ENCODE measurements at places on chromosomes 16 and 17.
A peak's percentile ranks its signal among the peaks of the same experiment; 100 is the strongest.

DNA sequence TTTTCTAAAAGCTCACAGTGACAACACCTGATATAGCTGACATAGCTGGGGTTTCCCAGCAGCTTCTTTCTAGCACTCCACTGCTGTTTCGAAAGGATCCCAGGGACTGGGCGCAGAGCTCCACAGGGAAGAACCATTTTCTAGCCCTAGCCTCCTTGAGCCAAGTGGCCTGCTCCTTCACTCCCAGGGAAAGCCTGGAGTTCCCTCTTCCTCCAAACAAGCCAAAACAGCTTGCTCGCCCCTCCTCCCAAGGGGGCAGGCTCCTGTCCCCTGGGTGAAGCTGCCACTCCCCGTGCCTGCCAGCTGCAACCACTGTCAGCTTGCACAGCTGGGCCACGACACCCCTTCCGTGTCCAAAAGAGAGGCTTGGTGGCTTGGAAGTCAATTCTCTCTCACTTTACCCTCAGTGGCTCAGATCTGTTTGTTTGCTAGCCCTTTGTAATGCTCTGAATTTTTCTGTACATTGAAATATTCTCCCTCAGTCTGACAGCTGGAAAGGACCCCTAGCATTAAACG, 59.8 kb downstream of the CYTH1 start:
- no peak for DNase-seq

DNA sequence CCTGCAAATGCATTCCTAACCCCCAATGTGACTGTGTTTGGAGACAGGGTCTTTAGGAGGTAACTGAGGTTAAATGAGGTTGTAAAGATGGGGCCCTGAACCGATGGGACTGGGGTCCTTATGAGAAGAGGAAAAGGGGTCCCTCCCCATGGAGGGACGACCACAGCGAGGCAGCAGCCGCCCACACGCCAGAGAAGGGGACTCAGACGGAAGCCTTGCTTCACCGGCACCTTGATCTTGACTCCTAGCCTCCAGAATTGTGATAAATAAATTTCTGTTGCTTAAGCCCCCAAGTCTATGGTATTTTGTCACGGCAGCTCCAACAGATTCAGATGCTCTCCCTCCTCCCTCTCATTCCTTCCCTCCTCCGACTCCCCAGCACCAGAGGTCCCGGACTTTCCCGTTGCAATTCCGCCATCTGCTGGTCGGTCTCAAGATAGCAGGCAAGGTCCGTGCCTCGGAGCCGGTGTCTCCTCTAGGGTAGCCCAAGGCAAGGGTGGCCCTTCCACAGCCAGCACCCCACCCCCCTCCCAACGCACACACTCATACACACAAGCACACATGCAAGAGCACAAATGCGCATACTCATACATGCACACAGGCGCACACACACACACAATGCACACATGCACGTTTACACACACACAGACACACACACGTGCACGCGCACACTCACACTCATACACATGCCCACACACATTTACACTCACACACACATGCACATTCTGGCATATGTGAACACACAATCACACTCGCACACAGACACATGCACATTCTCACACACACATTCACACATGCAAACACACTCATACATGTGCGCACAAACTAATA, 23.1 kb upstream of the C16orf78 start:
- peak; percentile 63 for DNase-seq

DNA sequence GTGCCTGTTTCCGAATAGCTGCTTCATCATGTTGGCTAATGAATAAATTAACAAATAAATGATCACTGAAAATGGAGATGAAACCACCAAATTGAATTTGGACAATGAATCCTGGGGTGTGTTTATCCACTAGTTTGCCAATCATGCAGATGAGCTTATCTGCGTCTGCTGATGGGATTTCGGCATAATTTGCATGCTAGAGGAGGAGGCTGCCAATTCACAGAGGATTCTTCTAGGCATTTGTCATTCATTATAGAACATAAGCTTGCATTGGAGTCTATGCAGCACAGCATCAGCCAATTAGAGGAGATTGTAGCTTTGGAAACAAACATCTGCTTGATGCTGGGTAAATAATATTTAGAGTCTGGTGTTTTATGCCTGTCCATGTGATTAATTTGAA, 123.1 kb downstream of the NPIPB5 start:
- DNase-seq: no peak

DNA sequence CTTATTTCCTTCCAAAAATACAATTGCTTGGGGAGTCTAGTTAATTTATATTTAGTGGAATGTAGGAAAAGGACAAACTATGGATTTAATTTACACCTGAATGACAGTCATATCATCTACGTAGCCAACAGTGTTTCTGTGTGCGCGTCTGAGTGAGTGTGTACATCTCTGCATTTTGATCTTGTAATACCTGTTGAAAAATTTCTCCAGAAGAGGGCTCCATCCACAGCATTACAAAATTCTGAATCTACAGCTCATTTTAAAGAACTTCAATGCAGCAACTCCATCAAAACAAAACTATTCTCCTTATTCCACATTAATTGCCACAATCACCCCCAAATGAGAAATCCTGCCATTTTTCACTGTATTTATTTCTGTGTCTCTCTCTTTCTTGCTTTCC, 3.9 kb downstream of the CDH13 start:
- no peak for DNase-seq

- DNase-seq: peak; percentile 18
Observed at GRCh38 chr16:71542377-71542776, 16.2 kb downstream of the CHST4 start.

DNA sequence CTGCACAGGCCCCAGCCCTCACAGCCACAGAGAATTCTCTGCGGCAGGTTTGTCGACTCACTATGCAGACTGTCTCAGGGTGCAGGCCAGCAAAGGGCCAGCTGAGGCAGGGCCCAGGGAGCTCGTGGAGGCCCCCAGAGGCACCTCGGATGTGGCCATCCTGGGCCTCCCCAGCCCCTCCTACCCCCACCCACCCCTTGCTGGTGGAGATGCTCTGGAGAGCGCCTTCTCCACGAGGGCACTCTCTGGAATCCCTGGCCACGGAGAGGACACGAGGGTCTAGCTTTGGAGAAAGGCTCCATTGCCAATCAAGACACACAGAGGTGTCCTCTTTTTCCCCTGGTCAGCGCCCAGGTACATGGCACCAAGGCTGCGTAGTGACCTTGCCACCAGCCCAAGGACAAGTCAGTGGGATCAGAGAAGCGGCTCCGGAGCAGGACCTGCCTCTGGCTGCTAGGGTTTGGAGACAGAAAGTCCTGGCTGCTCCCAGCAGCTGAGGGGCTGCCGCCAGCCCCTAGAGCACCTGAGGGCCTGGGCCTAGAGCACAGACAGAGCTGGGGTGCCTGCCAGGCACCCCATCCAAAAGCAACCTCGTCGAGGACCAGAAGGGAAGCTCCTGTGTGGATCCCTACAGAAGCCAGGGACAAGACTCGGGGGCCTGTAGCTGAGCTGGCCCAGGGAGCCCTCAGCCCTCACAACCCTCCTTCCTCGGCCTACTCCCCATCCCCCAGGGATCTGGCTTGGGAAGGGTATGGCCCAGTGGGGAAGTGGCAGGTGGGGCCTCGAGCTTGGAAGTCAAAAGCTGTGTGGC, 18.7 kb downstream of the ARL2BP start:
- no peak for DNase-seq

DNA sequence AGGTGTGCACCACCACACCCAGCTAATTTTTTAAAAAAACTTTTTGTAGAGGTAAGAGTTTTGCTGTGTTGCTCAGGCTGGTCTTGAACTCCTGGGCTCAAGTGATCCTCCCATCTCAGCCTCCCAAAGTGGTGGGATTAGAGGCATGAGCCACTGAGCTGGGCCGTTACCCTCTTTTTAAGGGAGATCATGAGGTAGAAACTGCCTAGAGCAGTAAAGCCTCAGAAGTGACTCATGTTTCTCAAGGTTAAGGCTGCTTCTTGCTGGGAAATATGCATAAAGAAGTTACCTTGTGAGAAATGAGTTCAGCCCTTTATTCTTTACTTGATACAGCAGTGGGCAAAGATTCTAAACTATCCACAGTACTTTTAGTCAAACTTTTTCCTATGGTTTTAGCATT, 38.2 kb downstream of the GRB2 start:
- no peak for DNase-seq

GRCh38 chr17:2718150-2718938, 6.8 kb upstream of the CLUH start:
- DNase-seq: no peak

DNA sequence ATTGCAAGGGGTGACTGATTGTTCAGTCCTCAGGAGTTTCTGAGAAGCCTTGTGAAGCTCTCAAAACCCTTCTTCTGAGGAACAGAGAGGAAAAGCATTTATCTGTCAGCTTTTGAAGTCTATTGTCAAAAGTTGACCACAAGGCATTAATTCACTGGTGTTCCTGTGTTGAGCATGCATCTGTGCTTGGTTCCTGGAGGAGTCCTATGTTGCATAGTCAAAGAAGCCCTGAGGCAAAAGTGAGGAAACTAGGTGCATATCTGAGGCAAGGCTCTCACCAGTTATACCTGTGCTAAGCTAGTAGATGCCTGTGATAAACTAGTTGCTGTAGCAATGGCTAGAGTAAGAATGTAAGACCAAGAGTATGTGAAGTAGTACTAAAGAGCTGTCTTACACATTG, 1.8 kb upstream of the HEATR6 start:
- DNase-seq: no peak

DNA sequence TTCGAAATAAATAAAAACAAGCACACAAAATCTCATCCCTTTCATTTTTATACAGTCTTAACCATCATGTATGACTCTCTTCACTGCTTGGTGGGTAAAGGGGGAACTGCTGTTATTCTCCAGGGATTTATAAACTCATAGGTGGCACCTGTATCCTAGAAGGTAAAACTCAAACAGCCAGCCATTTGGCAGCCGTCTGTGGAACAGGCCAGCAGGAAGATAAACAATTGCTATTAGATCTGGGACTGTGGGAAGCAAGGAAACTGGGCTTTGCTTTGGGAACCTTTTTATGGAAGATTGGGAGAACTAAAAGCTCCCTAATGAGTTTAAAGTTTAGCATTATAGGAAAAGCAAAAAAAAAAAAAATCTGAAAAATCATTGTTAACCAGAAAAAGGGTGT, 126.0 kb downstream of the TANGO6 start:
- no peak for DNase-seq

GRCh38 chr17:35101725-35102124, 17.9 kb downstream of the RAD51D start:
- no peak for DNase-seq

- no peak for DNase-seq
Observed at GRCh38 chr16:20084624-20085226, 11.0 kb upstream of the GPR139 start.

DNA sequence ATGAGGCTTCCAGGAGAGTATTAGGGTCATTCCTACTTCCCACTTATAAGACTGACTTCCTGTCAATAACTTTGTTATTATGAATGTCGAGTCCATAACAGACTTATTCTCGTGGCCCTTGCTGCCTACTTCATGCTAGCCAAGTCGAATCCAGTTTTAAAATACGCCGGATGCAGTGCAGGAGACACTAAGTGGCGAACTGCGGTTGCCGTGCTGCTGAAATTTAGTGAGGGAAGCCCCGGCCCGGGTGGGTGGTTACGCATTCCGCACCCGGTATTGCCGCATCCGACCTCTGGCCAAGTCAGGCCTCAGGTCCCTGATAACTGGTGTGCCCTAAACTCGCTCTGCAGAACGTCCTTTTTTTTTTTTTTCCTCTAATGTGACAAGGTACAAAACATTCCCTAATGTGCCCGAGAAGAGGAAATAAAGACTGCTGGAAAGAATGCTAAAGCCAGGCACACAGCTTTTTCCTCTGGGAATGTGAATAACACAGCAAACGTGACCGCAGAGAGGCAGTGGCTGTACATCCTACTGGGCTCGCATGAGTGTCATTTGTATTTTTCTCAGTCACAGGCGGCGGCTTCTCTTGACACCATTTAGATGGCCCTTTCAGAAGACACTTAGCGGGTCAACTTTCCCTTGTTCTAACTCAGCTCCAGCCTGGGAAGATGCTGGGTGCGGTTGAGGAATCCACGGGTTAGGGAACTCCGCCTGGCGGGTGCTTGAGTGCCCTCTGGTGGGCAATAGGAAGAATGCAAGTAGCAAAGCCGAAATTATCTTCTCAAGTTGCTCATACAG, 7.1 kb upstream of the AKTIP start:
- peak; percentile 24 for DNase-seq
